ENCODE measurements at places on chromosomes 2 and 18.

DNA sequence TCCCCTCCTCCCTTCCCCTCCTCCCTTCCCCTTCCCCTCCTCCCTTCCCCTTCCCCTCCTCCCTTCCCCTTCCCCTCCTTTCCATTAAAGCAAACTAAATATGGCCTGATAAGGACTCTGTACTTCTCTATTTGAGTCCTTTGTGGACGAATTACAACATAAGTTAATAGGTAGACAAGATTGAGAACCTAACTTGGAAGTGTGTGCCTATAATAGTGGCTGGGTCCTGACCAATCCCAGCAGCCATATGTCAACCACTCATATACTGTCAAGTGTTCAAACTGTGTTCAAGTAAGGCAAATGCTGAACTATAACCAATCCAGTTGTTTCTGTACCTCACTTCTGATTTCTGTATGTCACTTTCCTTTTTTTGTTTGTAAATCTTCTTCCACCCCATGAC, 97.1 kb upstream of the RBMS1 start:
- DNase-seq, result no peak

- no peak for DNase-seq
Observed at GRCh38 chr2:24957221-24957620, 14.5 kb downstream of the DNAJC27 start.

DNA sequence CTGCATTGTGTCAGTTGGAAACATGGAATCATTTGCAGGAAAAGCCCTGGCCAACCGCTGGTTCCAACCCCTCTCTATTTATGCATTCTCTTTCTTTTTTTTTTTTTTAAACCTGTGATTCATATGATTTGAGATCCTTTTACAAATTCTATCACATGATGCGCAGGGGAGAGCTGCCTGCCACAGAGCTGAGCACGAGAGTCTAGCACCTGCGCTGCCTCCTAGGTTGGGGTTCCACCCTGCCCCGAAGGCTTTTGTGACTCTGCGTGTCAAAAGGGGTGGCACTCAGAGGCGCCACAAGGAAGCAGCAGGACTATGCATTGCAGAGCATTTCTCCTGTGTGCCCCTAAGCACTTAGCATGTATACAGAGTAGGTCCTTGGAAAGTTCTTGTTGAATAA, 17.3 kb upstream of the ESPNL start:
- DNase-seq, result no peak

DNA sequence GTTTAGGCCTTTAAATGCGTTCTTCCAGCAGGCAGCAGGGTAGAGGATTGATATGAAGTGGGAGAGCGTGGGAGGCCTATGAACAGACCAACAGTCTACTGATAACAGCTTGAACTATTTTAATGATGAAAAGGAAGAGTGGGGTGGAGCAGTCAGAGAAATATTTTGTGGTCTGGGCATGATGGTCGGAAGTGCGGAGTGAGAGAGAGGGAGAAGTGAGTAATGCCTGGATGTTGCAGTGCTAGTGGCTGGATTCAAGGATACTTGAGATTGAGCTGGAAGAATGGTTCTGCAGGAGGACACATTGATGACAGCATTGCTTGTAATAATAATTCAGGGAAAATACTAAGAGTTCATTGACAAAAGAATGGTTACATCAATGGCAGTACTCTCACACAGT, 151.0 kb upstream of the DAPL1 start:
- DNase-seq, result no peak

- DNase-seq, result no peak
Observed at GRCh38 chr2:186445506-186445905, 40.6 kb upstream of the ZC3H15 start.

DNA sequence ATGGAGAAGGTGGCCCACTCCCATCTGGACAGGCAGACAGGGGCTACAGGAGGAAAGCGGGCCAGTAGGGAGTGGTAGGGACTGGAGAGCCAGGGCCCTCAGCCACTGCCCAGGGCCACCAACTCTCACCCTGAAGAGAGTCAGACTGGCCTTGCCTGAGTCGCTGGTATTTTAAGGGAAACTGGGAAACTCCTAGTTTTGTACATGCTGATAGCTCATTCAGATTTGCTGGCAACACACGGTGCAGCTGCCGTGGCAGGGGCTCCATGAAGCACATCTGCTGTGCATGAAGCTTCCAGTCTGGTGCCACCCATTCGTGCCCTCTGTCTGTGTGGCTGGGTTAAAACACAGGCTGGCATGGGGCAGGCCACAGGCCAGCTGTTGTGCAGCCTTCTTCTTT, 137.3 kb upstream of the GLI2 start:
- DNase-seq, result no peak

GRCh38 chr18:54607213-54608027, 16.4 kb downstream of the DYNAP start:
- DNase-seq, result no peak

DNA sequence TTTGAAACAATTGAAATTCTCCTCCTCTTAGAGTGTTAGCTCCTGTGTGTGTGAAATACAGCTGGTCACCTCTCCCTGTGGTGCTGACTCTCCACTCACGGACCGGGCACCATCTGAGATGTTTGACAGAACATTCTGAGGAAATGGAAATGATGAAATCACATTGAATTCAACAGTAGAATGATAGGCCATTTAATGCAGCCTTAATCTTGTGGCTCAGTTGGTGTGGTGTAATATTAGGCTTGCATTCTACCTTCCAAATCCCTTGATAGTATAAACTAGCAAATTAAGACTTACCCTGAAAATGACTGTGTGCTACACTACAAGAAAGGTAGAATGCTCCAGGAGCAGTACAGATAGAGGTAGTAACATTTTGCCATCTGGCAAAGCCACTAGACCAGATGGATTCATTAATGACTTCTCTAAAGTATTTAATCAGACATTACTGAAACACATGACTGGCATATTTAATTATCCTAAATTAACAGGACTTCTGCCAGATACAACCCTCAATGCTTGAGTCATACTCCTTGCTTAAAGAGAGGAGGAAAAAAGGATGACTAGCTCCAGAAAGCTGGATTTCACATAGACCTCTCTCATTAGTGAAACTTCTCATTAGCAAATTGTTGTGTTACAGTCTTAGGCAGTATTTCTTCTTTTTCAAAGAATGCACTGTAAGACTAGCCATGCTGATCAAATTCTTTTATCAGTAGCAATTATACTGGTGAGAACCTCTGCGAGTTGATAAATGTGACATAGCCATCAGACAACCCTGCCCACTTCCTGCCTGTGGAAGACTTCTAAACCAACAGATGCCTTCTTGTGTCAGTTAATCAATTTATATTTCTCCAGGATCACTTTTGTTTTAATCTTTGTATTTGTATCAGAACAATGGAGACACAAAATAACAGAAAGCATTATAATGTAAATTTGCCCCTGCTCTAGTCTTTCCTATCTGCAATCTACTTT, 80.6 kb downstream of the EML6 start:
- DNase-seq, result no peak

DNA sequence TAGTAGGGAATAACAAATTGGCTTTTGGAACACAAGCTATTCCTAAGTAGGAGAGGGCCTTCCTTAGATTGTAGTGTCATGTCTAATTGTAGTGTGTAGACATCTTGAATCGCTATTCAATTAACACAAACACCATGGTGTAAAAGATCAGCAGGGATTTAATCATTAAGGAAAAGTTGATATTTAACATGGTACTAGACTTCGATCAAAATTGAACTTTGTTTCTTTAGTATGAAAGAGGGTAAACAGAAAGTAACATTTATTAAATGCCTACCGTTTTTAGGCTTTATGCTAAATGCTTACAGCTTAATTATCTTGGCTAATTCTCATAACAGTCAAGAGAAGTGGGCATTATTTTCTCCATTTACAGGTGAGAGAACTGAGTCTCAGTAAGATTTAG, 37.5 kb upstream of the FIGN start:
- DNase-seq, result no peak

GRCh38 chr2:171271971-171272436, 111.3 kb upstream of the TLK1 start:
- DNase-seq, result no peak

DNA sequence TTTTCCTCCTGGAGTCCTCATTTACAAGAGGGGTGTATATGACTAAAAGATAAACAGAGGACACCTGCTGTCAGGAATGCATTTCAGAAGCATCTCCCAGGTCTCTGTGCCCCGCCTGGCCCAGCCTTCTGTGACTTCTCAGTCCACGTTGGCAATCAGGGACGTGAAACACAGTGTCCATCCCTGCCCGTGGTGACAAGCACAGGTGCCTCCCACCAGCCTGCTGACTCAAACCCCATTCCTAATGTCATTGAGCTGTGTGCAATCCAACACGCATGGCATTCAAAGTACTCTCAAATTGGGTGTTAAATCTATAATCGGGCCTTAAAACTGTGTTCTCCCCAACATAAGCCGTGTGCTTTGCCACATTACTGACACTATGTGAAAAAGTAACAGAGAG, 343.2 kb downstream of the EIPR1 start:
- no peak for DNase-seq

- DNase-seq, result no peak
Observed at GRCh38 chr2:42788478-42788793, 3.9 kb downstream of the HAAO start.

- no peak for DNase-seq
Observed at GRCh38 chr2:114461116-114461515, 18.7 kb downstream of the DPP10 start.

DNA sequence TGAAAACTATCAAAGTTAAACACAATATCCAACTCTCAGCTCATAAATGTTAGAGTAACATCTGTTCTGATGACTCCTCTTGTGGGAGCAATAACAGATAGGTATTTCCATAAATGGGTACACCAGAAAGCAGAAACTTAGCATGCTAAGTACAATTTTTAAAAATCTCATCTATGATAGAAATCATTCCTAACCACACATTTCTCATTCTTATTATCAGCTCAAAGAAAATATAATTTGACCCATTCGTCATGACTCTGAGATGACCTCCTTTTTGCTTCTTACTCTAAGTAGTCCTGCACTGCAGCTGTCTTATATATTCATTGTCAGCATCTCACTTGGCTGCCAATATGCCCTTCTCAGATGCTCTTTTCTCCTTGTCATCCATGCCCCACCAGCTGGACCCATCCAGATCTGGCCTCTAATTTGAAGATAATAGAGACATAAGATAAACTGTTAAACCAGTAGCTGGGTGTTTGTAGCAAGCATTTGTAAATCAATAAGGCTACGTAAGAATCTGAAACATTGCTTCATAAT, 298.3 kb downstream of the KCNS3 start:
- no peak for DNase-seq

DNA sequence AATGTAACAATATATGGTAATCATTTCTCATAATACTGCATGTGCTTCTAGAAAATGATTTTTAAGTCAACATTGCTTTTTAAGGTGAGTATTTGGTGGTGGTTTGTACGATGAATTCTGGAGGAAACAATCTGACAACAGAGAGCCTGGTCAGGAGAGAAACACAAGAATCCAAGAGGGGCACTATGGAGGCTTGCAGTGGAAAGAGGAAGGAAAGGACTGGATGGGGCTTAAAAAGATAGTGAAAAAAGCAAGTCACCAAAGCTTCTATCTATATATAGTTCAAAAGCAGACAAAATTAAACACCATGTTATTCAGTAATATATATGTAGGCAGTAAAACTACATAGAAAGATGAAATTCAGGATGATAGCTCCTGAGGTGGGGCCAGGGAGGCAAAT, 109.4 kb upstream of the SERTAD2 start:
- no peak for DNase-seq
